CD8-positive, alpha-beta memory T cell (primary cell): ENCODE measurements at places on chromosomes 13 and 19.

- DNase-seq, result no peak
These were observed 987.0 kb downstream of the DIAPH3 start for GRCh38 chr13:59176775-59177174.

GRCh38 chr13:106683179-106683578 lies 115.2 kb upstream of the ARGLU1 start:
- DNase-seq, result no peak

- DNase-seq, result no peak
These were observed 20.3 kb downstream of the NFIC start for GRCh38 chr19:3386447-3387234.

- no peak for DNase-seq
These were observed 37.2 kb downstream of the ZFR2 start for GRCh38 chr19:3831601-3832000.
